Fibroblast of upper back skin (primary cell): ENCODE measurements at places on chromosomes 3 and 15.
A peak's percentile ranks its signal among the peaks of the same experiment; 100 is the strongest.

DNA sequence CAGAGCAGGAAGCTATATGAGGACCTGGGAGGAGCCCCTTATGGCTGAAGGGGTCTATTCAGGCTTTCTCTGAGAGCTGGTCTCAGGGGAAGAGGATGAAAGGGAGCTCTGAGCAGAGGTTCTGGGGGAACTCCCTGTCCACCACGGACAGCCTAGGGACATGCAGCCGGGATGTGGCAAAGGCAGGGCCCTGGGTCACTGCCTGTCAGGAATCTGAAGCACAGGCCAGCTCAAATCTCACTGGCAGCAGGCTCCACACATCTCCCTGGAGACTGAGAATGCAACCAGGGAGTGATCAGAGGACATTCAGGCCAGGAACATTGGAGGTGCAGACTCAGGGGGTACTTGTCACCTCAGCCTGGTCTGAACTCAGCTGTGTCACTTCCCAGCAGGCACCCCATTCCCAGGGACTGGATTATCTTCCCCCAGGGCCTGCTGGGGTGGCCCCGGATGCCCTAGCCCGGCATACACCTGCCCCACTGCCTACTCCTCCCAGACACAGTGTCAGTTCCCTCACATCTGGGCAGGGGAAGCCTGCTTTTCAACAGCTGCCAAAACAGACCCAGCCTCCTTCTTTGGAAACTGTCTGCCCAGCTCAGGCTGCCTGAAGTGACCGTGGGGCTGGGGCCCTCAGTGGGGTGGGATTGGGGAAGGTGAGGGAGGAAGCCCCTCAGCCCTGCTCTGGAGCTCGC is 18.3 kb upstream of the SEMA3F start:
- no peak for DNase-seq

- DNase-seq, result no peak
Observed at GRCh38 chr3:156445117-156446090, 109.5 kb downstream of the SSR3 start.

DNA sequence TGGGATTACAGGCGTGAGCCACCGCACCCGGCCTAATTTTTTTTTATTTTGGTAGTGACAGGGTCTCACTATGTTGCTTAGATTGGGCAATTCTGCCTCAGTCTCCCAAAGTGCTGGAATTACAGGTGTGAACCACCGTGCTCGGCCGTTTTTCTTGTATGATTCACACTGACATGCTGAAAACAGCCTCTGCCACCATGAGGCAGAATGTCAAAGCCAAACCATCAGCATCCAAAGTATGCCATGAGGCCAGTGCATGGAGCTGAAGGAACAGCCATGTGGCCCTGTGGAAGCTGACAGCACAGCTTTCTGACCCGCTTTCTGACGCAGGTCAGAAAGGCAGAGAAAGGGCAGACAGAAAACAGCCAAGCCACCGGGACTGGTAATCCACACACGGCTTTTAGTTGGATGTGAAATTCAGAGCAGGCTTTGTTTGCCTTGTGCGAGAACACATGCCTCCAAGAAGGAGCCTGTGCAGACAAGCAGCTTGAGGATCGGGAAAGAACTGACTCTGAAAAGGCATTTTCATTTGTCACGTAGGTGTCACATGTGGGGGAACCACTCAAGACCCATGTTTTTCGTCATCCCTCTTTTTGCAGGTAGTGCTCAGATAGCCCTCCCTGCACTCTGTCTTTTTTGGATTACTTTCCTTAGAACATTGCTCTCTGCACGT is 25.1 kb downstream of the XYLB start:
- no peak for DNase-seq

DNA sequence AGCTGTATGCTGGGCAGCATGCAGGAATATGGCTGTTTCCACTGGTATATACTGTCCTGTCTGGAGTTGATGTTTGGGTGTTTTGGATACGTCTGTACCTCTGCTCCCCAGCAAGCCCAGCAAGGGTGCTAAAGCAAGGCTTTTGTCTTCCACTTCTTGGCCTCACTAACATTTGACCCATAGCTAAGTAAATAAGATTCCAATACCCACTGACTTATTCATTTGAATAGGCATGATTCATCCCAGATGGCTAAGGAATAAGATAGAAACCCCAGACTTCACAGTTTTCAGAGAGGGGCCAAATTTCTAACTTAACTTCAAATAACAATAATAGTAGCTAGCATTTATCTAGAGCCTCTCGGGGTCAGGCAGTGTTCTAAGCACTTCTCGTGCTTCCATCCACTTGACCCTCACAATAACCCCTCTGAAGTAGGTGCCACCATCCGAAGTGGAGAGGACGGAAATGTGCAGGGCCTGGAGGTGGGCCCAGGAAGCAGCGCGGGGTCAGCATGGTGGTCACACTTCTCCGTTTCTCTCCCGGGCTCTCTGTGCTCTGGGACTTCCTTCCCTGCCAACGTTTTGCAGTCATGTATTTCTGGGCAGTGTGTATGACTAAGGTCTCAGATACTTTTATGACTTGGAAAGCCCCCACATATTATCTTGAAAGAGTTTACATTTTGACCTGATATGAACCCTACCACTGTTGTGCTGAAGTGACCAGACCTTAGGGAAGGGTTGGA is 39.3 kb downstream of the LRRK1 start:
- DNase-seq, result peak; percentile 60

GRCh38 chr3:186098740-186099139 is 10.1 kb downstream of the ETV5 start:
- DNase-seq, result peak; percentile 7

- peak; percentile 9 for DNase-seq
Observed at GRCh38 chr3:178658694-178659325, 122.6 kb downstream of the KCNMB2 start.

DNA sequence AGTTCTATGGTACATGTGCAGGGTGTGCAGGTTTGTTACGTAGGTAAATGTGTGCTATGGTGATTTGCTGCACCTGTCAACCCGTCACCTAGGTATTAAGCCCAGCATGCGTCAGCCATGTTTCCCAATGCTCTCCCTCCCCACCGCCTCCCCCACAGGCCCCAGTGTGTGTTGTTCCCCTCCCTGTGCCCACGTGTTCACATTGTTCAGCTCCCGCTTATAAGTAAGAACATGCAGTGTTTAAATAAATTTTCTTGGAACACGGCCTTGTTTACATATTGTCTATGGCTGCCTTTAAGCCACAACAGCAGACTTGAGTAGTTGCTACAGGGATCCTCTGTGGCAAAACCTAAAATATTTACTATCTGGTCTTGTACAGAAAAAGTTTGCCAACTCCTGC is 41.3 kb upstream of the CORO2B start:
- DNase-seq, result no peak

DNA sequence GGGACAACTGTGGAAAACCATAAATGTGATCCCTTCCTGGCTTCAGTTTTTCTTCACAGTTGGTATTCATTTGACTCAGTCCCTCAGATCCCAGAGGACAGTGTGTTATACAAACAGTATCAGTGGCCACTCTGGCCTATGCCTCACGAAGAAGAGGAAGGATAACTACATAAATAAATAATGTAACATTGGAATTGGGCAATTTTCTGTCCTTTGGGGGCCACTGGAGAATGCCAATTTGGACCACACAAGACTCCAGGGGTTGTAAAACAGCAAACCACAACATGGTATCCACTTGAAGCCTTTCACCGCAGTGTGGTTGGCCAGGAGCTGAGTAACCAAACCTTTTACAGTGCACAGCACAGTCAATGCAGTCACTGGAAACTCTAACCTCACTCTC is 1077.0 kb downstream of the ROBO2 start:
- DNase-seq, result peak; percentile 73

GRCh38 chr3:13068269-13069010 is 4.8 kb downstream of the IQSEC1 start:
- no peak for DNase-seq

GRCh38 chr15:68209272-68209671 is 4.1 kb upstream of the CALML4 start:
- no peak for DNase-seq

- DNase-seq, result no peak
Observed at GRCh38 chr15:40721701-40722100, 26.7 kb downstream of the RAD51 start.

GRCh38 chr3:197547306-197548011 is 8.3 kb downstream of the BDH1 start:
- no peak for DNase-seq

DNA sequence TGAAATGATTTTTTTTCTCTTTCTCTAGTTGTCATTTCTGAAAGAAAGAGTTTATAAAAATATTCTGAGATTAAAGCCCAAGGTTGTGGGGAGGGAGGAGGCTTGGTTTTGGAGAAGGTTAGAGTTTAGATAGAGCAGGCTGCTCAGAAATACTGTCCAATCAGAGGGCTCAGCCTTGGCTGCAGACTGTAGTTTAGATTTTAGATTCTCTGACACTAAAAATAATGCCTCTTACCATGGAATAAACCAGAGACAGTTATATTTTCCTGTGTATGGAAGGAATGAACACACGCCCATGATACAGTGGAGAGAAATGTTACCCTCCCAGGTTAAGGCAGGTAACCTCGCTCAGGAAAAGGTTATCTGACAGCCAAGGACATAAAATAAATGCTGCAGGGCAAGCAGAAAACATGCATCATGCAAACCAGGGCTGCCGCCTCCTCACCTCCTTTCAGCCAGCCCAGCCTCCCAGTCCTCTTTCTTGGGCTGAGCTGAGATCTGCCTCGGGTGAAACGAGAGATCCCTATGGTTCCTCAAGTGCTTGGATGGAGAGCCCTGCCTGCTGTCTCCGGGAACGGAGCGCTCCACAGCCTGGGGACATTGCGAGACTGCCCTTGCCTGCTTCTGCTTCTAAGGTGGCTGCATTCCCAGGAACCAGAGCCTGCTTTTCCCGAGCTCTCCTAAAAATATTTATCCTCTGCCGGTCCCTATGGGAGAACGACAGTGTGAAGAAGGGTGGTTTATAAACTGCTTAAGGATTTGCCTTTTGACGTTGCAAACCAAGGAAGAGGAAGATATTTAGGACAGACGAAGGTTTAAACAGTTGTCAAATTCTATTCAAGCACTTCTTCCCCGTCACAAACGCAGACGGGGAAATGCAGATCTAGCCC is 848 bp downstream of the NCEH1 start:
- peak; percentile 25 for DNase-seq

GRCh38 chr3:126125341-126125740 is 41.4 kb upstream of the SLC41A3 start:
- no peak for DNase-seq

- DNase-seq, result no peak
Observed at GRCh38 chr3:156898296-156898880, 72.2 kb downstream of the LEKR1 start.

DNA sequence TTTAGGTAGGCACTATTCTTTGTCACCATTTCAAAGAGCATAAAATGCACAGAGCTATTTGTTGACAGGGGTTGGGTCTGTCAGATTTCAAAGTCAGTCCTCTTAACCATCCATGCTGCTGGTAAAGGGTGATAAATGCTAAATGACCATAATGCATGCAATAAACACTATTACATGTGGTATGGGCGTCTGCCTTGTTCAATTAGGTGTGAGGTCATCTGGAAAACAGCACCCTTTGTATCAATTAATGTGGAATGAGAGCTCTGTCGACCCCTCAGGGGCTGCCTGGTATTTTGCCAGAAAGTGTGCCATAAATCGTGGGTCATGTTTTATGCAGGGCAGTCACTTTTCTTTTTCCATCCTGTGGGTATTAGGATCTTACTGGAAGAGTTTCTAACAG is 235.6 kb downstream of the SV2B start:
- DNase-seq, result no peak

DNA sequence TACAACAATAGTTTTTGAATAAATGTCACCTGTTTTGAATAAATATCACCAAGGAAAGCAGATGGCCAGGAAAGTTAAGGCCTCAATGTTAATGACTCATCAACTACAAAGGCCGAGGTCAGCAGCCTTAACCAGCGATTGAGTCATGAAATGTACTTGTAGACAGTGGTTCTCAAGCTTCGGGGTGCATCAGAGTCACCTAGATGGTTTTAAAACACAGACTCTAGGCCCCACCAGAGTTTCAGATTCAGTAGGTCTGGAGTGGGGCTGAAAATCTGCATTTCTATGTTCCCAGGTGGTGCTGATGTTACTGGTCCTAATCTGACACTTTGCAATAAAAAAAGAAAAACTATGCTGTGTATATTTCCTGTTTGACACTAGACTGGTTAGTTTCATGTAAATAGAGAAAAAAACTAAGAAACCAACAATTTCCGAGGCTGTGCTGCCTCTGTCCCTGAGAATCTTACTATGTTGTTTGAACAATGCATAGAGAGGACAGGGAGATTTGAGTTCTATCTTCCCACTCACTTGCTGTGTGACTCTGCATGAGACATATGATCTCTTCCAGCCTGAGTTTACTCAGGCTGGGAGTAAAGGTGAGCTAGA is 9.8 kb downstream of the RAB27A start:
- DNase-seq, result peak; percentile 83

- no peak for DNase-seq
Observed at GRCh38 chr3:25900161-25900560, 110.3 kb downstream of the OXSM start.

DNA sequence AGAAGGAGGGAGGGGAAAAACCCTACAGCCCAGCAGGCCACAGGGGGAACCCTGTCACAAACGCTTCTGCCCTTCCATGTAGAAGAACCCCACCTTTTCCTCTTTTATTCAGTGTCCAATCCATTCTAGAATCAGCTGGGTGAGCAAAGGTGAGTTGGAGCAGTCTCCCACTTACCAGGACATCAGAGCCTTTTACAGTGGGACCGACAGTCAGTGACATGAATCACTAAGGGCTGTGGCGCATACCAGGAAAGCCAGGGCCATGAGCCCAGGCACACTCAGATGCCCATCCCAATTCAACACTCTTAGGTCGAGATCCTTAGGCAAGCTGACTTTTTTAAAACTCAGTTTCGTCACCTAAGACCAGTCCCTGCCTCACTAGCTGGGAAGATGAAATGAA is 146.1 kb downstream of the AQP9 start:
- DNase-seq, result no peak

DNA sequence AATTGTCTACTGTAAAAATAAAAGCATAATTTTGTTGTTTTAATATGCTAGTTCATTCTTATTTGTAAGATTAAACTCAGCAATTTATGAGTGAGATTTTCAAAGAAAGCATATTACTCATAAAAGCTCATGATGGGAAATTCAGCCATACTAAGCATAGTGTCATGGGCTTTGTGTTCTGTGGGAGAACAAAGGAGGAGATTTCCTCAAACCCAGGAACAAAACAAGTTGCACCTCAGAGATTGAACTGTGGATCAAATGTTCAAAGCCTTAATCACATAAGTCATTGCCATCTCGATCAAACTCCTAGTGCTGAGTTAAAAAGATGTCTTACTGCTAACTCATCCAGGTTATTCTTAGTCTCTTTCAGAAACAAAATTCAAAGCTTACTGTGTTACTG is 85.6 kb upstream of the PDZRN3 start:
- DNase-seq, result no peak

DNA sequence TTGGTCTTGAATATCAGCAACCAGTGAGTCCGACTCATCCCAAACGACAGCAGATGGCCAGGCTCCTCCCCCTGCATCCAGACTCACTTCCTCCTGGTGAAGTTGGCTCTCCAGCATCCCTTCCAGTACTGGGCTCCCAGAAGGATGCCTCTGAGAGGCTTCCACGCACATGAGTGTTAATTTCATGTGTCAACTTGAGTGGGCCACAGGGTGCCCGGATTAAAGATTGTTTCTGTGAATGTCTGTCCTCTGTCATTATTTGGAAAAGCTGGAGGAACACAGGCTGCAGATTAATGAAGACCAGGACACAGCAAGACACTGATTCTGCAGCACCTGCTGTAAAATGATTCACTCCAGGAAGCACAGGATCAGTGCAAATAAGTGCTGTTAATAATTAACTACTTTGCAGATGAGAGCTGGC is 99.8 kb downstream of the ATP10A start:
- DNase-seq, result peak; percentile 15
